Non-pigmented ciliary epithelial cell (primary cell): ENCODE measurements at places on chromosomes 1 and 21.
A peak's percentile ranks its signal among the peaks of the same experiment; 100 is the strongest.

DNA sequence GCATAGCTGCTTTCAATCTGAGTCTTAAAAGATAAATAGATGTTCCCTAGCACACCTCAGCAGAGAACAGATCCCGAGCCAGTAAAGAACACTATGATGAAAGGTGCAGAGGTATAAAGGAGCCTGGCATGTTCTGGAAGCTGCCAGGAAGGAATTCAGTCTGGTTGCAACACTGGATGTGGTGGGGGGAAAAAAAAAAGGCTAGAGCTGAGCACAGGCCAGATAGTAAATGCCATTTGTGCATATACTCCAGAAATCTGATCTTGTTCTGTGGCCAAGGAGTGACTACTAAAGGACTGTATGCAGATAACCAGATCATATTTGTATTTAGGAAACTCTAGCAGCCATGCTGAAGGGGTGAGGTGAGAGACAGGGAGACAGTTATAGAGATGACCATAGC, 240.3 kb downstream of the VAV3 start:
- peak; percentile 19 for DNase-seq

- no peak for DNase-seq
These were observed 94.1 kb downstream of the ACTL8 start for GRCh38 chr1:17849216-17849615.

DNA sequence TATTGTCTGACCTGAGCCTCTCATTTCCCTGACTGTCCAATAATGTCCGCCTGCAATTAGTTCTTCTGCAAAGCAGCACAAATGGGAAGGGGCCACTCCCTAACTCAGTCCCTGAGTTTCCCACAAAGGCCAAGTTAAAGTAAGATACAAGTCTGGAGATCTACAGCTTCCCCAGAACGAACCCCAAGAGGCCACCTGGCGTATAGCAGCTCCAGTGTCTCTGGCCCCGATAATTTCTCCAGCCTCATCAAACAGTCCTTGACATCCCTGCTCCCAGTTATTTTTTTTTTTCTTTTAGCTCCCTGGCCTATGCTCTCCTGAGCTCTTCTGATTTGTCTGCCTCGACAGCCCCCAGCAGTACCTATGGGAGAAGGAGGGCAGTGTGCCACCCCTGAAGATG, 8.1 kb upstream of the ACKR1 start:
- DNase-seq, result no peak

GRCh38 chr1:72282271-72283021, at the start of gene NEGR1:
TSS of gene NEGR1 (minus strand) at chr1:72282539.
- DNase-seq, result peak; percentile 45

DNA sequence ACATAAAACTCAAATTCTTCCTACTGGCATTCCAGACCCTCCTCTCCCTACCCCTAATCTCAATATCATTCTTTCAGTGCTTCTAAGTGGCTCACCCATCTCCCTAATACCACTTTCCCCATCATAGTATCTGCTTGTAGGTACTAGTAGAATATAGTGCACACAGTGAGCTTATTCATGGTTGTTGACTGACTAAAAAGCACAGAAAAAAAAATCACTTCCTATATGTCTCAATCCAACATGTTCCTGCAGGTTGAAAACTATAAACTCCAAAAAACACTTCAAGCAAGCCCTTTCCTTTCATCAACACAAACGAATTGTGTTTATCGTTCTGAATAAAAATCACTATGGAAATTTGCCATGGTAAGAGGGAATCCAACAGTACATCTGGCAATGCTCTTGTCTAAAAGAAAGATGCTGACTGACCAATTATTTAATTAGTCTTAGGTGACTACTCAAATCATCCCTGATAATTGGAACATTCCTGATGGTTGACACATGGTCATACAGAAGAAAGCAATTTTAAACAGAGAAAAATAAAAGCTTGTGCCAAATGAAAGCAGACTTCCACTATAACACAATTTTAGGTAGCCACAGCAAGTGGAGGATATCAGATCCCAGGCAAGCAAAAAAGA, 87.1 kb downstream of the NDUFS5 start:
- DNase-seq, result no peak

- no peak for DNase-seq
These were observed 82.3 kb downstream of the TBX19 start for GRCh38 chr1:168362991-168363390.

- DNase-seq, result no peak
These were observed 102.5 kb downstream of the LYPLAL1 start for GRCh38 chr1:219276049-219276738.

GRCh38 chr1:2784854-2785630, 16.5 kb downstream of the TTC34 start:
- DNase-seq, result no peak

DNA sequence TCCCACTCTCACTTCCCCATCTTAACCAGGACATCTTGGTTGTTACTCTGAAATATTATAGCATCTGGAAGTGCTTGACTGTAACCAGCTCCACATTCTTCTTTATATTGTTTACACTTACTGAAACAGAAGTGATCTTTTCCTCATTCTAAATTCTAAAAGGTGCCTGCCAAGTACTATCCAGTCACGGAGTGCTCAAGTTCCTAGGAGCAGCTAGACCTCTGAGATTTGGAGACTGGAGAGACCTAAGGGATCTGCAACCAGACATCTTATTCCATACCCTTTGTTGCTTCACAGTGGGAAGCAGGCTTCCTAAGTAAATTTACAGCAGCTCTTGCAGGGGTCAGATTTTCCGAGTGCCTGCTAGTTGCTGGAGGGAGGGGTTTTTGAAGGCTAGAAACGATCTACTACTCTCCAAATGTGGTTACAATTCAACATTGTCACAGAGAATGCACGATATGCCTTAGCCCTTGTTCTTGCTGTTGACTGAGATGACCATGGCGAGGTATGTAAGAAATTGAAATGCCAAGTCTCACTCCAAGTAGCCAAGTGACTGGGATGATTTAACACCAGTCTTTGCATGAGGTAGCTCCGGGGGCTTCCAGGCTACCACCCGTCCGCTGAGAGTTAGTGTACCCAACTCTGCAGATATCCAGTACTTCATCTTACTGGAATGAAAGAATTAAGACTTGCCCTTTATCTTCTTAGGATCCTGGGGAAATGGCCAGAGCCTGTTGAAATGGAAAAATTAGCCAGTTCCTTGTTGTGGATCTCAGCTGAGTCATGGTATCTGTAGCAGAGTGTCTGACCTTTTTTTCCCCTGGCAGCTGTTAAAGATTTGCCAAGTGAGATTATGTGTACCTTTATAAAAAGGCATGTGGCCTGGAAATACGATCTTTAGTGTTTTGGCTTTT, 150.8 kb downstream of the MAST2 start:
- peak; percentile 82 for DNase-seq

GRCh38 chr21:36257657-36258056, 62.3 kb upstream of the MORC3 start:
- no peak for DNase-seq

DNA sequence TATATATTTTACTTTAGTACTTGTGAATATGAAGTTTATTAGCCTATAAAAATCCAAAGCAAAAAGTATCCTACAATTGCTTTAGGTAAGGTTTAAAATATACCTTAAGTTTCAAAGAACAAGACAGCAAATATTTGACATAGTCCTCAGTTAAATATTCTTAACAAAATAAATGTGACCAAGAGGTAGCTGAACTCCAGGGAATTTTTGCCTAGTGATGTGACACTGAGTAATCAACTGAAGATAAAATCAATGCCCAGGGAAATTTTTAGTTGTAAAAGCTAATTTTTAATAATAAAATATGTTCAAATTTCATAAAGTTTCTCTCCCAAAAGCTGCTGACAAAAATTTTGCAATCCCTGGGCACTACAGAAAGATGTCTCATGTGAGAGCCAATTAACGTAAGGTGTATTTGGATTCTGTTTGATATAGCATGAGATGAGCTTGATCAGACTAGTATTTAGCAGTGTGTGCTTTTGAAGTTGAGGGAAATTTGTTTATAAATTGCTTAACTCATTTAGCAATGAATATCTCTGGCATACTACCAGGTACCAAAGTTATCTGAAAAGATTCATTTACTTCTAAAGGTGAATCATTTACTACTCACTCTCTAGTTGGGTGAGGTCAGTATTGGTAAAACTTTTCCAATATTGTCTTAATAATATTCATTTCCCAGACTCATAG, 80.2 kb upstream of the PALMD start:
- DNase-seq, result no peak

DNA sequence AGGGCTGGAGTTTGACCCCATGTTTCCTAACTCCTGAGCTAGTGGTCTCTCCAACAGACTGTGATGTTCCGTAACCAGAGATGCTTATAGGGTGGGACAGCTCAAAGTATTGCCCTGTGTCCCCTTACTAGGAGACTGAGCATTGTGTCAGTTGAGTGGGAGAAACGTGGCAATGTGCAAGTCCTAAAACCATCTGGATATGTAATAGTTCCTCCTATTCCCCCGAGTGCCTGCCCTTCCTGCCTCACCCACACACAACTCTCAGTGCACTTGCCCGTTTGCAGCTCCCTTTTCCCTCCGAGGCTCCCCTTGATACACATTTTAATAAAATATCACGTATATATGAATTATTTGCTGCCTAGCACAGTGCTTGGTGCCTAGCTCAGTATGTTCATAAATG, 3.4 kb downstream of the PIGV start:
- DNase-seq, result no peak

DNA sequence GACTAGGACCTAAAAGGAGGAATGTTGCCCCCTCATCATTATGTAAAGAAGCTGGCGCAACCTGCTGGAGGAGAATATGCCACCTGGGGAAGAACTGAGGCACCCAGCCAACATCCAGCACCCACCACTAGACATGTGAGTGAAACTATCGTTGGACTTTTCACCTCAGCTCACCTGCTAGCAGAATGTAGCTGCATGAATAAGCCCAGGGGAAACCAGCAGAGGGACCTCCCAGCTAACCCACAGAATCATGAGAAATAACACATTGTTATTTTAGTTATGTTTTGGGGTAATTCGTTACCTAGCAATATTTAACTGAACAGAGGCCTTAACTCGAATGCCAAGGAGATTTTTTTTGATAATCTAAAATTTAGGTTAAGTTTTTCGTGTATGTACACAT, 542.5 kb upstream of the DAB1 start:
- no peak for DNase-seq

- DNase-seq, result no peak
These were observed 50.5 kb upstream of the PRELP start for GRCh38 chr1:203424861-203425662.

- no peak for DNase-seq
These were observed 2.2 kb upstream of the PRKCZ start for GRCh38 chr1:2047749-2048729.

GRCh38 chr1:119689511-119689910, 22.2 kb upstream of the PHGDH start:
- DNase-seq, result no peak

DNA sequence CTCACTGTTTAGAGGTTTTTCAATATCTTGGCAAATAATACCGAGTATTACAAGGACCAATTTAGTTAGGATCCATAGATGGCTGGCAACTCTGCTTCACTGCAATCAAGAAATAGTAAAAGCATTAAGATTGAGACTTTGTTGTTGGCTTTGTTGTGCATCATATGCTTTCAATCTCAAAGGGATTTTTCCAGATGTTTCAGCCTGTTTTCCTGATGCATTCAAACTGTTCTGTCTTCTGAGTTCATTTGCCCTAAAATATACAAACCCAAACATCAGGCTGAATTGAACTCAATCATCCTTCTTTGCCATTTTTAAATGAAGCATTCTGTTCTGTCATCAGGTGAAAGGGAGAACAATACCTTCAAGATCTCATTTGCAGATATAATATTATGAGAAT, 248.7 kb downstream of the TTLL7 start:
- DNase-seq, result no peak

GRCh38 chr1:111347026-111347425, 56.4 kb downstream of the CHIA start:
- no peak for DNase-seq

DNA sequence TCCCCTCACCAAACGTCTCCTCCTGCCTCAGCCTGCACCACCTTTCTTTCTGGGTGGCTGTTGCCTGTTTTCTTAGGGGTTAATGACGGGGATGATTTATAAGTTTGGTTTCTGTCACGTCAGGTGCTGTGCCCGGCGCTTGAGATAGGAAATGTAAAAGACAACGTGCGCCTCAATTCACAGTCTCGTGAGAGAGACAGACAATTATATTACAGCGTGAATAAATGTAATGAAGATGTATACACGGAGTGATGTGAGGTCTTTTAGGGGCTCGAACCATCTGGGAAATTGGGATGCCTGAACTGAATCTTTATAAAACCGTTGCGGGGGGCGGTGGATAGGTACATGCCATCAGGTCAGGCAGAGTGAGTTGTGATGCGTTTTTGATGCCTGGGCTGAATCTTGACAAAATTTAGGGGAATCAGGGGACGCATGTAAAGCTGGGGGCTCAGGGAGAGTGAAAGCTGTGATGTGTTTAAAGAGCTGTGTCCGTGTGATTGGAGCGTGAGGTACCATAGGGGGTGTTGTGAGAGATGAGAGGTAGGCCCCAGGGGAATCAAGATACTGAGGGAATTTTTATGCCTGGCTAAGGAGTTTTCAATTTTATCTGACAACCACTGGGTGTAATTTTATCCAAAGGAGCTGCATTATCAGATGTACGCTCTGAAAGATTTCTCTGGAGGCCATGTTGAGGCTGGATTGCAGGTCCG, 831 bp downstream of the TIPRL start:
- no peak for DNase-seq

DNA sequence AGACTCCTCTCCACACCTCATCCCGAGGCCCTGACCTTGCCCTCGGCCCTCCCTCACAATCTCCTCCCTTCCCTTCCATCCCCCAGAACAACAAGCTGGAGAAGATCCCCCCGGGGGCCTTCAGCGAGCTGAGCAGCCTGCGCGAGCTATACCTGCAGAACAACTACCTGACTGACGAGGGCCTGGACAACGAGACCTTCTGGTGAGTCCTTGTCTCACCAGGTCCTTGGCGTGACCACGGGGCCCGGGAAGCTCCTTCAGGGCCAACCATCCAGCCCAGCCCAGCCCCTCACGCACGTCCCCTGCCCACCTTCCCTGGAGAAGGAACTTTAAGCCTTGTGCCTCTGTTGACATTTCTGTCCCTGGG, 15.6 kb downstream of the PODN start:
- no peak for DNase-seq

DNA sequence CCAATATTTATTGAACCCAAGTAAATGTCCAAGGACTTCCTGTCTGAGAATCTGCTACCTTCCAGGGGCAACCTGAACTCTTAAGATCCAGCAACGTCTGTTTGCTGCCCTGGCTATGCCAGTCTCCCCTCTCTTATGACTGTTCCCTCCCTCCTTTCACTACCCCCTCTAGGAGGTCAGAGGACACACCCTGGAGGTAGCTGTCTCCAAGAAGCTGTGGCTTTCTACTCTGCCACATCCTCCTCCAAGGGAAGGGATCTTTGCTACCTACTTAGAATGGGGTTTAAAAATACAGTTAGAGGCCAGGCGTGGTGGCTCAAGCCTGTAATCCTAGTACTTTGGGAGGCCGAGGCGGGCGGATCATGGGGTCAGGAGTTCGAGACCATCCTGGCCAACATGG, 3.6 kb upstream of the SMPDL3B start:
- no peak for DNase-seq

DNA sequence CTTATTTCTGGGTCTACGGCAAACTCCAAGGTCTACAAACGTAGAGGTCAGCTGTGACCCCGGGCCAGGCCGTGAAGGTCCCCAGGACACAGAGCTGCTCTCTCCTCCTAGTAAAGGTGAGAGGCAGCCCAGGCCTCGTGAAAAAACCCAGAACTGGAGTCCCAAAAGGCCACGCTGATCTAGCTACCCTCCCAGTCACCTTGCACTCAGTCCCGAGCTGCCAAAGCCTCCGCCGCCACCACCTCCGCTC, 125 bp downstream of the ATP5PF start:
- no peak for DNase-seq

- DNase-seq, result no peak
These were observed 6.6 kb downstream of the PLEKHN1 start for GRCh38 chr1:972726-973458.

- no peak for DNase-seq
These were observed 11.0 kb downstream of the DMRTB1 start for GRCh38 chr1:53470155-53470554.
